Hepatocyte (in vitro differentiated cells): ENCODE measurements at places on chromosomes 12 and 14.

DNA sequence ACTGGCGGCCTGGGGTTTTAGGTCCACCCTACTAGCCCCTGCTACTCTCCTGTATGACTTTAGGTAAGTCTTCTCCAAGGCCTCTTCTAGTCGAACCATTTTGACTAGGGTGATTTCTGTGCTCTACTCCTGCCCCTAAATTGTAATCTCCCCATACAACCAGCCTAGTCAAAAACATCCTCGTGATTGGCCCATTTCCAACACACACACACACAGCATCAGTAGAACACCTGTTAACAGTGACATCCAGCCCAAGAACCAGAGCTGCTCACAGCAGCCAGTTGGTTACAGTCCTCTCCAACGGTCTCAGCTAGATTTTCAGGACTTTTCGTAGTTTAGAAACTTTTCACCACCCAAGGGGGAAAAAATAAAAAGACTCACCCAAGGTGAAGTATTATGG, 30.9 kb downstream of the NT5DC3 start:
- no peak for DNase-seq

- DNase-seq, result no peak
Measured at GRCh38 chr14:60684203-60684602, 34.9 kb upstream of the SIX1 start.

DNA sequence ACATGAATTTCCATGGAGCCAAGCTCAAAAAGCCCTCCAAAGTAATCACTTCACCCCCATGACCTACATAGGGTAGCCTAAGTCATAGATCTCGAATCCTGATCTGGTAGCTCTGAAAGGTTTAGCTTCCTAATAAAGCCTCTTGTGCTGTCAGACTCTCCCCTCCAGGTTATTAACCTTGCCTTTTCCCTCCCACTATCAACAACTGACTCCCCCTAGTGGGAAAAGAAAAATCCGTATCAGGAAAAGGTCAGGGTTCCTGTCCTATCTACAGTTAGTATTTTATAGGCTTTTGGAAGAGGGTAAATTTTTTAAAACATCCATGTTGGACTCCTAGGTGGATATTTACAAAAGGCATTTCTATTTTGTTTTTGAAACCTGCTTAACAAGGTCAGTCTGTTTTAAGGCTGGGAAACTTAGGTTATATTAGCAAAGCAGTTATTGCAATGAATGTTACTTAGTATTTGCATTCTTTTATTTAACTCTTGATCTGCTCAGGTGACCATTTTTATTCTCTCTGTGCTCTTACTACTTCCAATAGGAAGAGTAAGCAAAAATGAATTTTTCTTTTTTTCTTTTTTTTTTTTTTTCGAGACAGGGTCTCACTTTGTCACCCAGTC, 8.0 kb downstream of the YY1 start:
- peak; percentile 77 for DNase-seq

GRCh38 chr14:105974902-105975301, 448.5 kb downstream of the TMEM121 start:
- no peak for DNase-seq

DNA sequence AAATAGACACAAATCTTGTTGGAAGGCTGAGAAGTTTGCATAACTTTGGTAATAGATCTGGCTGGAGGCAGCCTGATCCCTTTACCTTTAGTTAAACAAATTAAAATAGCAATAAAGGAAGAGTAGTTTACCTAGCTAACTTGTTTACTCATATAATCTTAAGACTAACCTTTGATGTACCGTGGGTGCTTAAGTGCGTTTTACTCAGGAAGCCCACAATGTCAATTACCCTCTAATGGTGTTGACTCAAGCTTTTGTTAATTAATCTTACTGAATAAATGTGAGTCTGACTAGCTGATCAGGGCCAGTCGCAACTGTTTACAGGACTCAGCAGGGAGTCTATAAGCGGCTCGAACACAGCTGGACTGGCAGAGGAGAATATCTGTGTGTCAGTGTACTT, 51.5 kb downstream of the FAR2 start:
- no peak for DNase-seq

- no peak for DNase-seq
Measured at GRCh38 chr12:709455-710020, 42.8 kb upstream of the WNK1 start.

- no peak for DNase-seq
Measured at GRCh38 chr14:69624136-69624535, 12.7 kb downstream of the SUSD6 start.

GRCh38 chr12:63964301-63964700, 119.8 kb downstream of the SRGAP1 start:
- no peak for DNase-seq

DNA sequence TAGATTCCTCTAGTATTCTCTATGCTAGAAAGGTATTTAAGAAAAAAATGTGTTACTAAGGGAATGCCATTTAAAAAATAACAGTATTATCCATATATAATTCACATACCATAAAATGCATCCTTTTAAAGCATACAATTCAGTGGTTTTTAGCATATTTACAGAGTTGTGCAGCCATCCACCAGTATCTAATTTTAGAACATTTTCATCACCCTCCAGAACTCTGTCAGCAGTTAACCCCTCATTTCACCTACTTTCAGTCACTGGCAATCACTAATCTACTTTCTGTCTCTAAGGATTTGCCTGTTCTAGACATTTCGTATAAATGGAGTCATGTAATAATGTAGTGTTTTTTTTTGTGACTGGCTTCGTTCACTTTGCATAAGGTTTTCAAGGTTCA, 33.4 kb downstream of the TBC1D15 start:
- no peak for DNase-seq

DNA sequence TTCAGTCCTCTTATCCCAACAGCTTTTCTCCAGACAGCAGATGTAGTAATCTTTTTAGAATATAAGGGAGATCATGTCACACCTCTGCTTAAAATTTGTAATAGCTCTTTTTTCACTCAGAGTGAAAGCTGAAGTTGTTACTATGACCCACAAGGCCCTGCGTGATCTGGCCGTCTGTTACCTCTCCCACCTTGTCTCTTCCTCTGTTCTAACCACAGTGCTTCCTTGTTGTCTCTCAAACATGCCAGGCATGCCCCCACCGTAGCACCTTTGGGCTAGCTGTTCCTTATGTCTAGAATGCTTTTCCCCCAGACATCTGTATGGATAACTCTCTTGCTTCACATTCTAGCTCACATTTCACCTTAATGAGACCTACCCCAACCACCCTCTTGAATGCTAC, 6.5 kb downstream of the NECAP1 start:
- DNase-seq, result no peak

- DNase-seq, result no peak
Measured at GRCh38 chr14:85766295-85766694, 236.4 kb downstream of the FLRT2 start.
